ENCODE measurements at places on chromosomes 1 and 21. TPM values are rescaled to one million over a fixed set of nuclear protein-coding genes. Genes with fewer than 3 reads are reported as not detected.

DNA sequence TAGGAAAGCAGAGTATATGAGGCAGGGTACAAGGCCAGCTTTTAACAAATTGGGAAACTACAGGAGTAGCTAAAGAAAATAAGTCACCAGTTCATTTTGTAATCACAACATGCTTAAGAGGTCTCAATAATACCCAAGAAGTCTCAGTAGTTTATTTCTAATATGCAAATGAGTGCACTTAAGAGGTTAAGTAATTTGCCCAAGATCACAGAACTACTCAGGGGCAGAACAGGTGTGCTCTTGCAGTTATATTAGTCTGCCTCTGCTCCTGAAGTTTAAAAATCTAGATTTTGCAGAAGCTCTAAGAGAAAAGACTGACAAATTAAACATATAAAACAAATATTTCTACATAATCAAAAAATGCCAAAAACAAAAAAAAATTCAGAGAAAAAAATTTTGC lies 6.9 kb downstream of the EPS15 start:
- DNase-seq: no peak

NT5C1A gene
- total RNA-seq: not detected

- no peak for DNase-seq
These were observed 133.8 kb downstream of the ZSCAN20 start for GRCh38 chr1:33606272-33606671.

DNA sequence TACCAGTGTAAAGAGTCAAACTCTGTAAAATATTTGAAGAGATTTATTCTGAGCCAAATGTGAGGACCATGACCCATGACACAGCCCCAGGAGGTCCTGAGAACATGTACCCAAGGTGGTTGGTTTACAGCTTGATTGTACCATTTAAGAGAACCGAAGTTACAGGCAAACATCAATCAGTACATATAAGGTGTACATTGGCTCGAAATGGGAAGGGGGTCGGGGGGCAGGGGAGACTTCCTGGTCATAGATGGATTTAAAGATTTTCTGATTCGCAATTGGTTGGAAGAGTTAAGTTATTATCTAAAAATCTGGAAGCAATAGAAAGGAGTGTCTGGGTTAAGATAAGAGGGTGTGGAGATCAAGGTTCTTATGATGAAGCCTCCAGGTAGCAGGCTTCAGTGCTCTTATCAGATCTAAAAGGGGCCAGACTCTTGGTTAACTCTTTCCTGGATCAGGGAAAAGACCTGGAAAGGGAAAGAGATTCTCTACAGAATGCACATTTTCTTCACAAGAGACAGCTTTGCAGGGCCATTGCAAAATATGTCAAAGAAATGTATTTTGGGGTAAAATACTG lies 47.5 kb upstream of the NTPCR start:
- DNase-seq: no peak

GRCh38 chr1:222006715-222007114 lies 264.8 kb upstream of the DUSP10 start:
- no peak for DNase-seq

DNA sequence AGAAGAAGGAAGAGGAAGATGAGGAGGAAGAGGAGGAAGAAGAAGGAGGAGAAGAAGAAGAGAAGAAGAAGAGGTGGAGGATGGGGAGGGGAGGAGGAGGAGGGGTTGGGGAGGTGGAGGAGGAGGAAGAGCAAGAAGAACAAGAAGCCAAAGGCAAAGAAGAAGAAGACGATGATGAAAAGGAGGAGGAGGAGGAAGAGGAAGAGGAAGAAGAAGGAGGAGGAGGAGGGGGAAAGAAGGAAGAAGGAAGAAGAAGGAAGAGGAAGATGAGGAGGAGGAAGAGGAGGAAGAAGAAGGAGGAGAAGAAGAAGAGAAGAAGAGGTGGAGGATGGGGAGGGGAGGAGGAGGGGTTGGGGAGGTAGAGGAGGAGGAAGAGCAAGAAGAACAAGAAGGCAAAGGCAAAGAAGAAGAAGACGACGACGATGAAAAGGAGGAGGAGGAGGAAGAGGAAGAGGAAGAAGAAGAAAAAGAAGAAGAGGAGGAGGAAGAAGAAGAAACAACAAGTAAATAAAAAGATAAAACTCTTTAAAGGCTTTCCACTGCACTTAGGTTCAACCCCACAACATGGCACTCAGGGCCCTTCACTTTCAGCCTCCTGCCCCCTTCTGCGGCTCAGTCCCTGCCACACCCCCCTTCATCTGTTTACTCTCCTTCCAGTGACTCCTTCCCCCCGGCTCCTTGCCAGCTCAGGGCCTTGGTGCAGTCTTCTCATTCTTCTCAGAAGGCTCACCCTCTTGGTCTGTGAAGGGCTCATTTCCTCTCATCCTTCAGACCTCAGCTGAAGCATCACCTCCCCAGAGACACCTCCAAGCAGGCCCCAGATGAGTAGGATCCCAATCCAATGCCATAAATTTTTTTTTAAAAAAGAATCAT lies 114.0 kb downstream of the KCNN3 start:
- no peak for DNase-seq

DNA sequence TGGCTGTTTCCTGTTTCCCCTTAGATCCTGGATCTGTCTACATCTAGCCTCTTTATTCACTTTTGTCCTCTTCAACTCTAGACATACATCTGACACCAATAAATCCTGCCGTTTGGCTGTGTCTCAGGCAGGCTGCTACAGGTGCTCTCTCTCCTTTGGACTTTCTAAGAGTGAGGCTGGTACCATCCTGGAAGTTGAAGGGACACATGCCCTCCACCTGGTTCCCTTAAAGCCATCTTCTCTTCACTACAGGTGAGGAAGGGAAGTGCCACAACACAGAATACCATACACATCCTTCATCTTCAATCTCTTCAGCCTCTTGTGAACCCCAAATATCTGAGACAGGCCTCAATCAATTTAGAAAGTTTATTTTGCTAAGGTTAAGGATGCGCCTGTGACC lies 137.9 kb downstream of the BACH1 start:
- DNase-seq: no peak

DNA sequence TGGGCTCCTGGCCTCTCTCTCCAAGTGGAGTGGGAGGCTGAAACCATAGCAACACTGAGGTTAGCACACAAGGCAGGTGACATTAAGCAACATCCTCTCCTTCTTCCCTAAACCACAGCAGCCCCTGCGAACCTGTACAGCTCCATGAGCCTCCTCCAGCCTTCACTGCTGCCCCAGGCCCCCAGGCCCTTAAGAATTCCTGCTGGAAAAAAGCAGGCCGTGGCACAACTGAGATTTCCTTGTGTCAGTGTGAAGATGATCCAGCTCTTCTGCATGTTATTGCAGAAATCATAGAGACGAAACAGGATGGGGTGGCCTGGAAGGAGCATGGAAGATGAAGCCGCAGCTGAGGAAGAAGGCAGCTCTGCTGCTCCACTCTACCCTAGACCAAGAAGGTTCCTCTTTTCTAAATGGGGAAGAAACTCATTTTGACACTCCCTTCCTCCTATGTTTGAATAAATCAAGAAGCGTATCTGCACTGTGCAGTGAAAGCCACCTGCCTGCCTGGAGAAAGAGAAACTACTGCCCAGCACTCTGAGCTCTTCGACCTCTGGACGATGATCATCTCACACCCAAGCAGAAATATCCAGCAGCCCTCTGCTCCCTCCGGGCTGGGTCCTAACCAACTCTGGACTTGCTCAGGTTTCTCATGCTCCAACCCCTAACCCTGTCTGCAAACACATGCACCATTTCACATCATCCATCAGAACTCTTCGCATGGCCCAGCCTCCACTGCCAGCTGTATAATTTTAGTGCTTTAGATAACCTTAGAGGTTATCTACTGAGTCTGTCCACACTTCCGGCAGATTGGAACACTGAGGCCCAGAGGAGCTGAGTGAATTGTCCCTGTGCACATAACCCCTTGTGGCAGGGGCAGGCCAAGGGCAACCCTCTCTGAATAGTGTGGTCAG lies 20.7 kb downstream of the SH3BP5L start:
- DNase-seq: no peak

- no peak for DNase-seq
These were observed 301 bp upstream of the NUDT17 start for GRCh38 chr1:145845144-145845513.

- no peak for DNase-seq
These were observed 130.4 kb downstream of the LHX4 start for GRCh38 chr1:180360333-180361075.

DNA sequence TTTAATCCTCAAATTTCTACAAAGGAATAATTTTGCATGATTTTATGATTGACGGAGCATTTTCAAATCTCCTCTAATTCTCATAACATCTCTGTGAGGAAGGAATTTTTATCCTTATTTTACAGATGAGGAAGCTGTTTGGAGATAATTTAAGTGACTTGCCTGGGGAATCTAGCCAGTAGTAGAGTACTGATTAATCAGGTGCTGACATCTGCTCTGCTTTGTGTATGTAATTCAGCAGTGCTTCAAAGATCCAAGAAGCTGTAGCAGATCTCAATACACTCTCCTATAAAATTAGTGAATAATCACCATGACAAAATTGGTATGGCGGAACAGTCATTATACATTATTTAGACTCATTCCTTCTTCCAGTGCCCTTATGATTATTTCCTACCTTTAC lies 46.0 kb downstream of the DPH5 start:
- no peak for DNase-seq

SYCP1 gene
- total RNA-seq: not detected

HNRNPU gene
- 427 TPM for total RNA-seq

DNA sequence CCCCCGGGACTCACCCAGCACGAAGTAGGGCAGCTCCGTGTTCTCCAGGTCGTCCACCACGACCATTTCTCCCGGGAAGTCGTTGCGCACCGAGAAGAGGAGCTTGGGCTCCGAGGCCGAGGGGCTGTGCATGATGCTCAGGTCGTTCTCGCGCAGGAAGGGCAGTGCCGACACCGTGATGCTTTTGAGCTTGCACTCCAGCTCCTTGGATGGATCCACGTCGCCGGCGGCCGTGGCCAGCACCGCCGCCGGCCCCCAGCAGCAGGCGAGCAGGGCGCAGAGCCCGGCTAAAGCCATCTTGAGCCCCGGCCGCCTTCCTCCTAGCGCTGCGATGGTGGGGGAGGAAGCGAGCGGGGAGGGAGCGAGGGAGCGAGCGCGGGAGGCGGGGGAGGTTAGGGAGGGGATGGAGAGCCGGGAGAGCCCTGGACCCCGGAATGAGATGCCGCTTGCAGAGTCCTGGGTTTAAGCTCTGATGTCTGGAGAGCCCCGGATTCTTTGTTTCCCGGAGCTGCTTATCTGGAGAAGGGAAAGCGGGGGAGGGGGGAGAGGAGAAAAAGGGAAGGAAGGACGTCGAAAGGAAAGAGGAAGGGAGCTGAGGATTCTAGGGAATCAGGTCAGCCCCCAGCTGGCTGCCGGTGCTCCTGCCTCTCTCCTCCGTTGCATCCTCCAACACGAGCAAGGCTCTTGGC lies at the start of gene ASTN1:
TSS of gene ASTN1 (minus strand) at position 333 of the 689 bp plus-strand sequence. CDS start at position 297, 36 bp downstream.
- DNase-seq: peak; percentile 71

All from glutamatergic neuron (in vitro differentiated cells).